ENCODE measurements at places on chromosomes 1 and 21.

DNA sequence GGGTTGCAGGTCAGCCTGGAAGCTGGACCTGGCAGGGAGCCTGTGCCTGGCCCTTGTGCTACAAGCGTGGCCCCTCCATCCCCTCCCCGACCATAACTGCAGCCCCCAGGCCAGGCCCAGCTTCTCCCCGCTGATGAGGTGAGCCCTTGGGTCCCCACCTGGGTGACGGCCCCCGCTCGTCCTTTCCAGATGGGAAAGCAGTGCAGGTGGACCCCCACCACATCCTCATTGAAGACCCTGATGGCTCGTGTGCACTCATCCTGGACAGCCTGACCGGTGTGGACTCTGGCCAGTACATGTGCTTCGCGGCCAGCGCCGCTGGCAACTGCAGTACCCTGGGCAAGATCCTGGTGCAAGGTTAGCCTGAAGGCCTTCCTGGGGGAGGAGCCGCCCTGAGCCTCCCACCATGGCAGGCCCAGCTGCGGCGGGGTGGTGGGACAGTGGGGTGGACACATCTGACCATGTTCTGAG, 56.9 kb downstream of the TRIM11 start:
- DNase-seq, result no peak

GRCh38 chr1:115036814-115037507, 7.3 kb downstream of the TSHB start:
- DNase-seq, result no peak

DNA sequence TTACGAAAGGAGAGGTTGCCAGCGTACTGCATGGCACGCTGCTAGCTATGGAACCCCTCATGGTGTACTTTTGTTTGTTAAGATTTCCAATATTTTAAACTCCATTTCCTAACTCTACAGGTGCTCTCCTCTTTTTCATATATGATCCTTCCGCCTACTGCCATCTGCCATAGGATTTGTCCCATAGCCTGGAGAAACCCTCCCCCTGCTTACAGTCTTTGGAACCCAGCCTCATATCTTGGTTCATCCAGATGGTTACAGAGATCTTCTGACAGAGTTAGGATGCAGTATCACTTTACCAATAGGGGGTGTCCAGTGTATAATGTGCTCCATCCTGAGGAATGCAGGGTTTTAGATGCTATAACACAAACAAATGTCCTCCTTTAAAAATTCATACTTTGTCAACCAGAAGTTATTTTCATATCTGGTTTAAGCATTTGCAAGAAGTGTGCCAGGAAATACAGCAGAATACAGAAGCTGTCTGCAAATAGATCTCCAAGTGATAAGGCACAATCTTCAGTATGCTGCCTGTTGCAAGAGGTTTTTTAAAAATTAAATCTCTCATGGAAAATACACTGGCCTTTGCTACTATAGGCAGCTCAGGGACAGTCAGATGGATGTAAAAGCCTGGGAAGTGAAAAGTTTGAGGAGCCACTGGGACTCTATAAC, 377.8 kb downstream of the KCNH1 start:
- no peak for DNase-seq

DNA sequence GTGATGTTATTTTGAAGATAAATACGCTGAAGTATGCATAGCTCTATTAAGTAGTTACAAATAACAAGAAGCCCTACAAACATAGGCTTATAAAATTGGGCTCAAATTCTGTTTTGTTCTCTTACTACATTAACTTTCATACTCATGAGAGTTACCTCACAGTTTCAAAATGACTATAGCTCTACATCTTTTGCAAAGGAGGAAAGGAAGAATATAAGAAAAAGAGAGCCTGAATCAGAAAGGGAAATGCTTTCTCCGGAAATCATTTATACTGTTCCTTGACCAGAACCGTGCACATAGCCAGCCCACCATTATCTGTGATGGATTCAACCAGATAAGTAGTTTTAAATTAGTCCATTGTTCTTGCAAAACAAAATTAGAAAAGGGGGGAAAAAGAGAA, 1252.1 kb downstream of the NCAM2 start:
- no peak for DNase-seq

DNA sequence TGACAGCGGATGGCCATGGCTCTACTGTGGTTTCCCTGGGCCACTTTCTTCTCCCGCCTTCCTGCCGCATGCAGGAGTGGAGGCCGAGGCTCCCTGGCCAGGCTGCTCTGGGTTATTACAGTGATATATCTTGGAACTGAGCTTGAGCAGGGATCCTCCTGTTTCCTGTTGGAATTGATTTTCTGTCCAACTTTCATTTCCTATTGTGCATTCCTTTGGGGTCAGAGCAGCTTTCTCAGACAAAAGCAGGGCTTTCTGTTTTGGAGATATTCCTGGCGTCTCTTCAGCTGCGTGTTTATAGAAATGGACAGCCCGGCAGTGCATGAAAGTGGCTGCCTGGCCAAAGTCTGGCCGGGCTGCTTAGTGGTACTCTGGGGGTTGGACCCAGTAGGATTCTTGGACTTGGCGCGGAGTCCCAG, 146.4 kb downstream of the KIF26B start:
- no peak for DNase-seq

DNA sequence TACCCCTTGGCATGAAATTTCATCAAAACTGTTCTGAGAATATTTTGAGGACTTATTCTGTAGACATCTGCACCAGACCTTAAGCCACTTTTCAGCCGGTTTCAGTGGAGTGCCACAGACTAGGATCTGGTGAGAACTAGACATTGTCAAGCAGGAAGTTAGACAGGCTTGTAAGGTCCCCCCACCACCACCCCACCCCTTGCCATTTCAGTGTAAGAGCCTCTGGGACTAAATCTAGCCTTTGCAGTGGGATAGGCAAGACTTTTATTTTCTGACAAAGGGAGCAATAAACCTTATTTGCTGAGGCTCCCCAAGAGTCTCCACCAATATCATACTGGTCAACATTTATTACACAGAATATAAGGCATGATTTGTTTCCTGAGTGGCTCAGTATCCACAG, 77.9 kb upstream of the EXO1 start:
- DNase-seq, result no peak

- no peak for DNase-seq
These were observed 3.1 kb downstream of the GJB4 start for GRCh38 chr1:34762474-34763141.

GRCh38 chr1:17881761-17882160, 126.6 kb downstream of the ACTL8 start:
- no peak for DNase-seq

GRCh38 chr1:241635556-241636152, 4.5 kb downstream of the CHML start:
- no peak for DNase-seq
